ENCODE measurements at places on chromosomes 2 and 18.

DNA sequence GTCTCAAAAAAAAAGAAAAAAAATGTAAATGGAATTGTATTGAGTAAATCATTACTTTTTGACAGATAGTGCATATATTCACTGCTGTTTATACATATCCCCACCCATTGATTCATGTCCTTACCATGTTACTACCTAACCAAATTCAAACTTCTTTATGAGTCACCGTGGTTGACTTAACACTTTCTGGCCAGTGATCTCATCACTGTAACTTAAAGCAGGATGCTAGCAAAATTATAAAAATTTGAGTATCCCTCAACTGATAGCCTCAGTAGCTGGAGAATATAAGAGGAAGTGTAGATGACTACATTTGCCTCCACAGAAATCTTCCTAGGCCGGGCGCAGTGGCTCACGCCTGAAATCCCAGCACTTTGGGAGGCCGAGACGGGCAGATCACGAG, 13.4 kb downstream of the CNOT9 start:
- DNase-seq: no peak

DNA sequence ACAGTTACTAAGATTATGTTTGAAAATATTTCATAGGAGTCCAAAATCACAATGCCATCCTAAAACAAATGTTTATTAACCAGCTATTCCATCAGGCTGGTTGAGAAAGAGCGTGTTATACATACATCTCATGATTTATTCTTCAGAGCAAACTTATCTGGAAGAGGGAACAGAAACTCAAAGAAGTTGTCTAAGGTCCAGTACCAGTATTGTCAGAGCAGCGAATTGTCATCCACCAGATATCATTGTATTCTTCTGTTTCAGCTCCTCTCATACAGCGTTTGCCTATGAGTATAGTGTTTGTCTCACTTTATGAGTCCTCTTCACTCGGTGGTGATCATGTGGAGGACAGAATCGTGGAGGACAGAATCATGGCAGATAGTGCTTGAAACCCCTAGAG, 238.2 kb downstream of the OSR1 start:
- DNase-seq: no peak

- peak; percentile 42 for DNase-seq
Observed at GRCh38 chr2:39780825-39781600, 2.0 kb upstream of the THUMPD2 start.

- DNase-seq: no peak
Observed at GRCh38 chr2:234960175-234961088, 8.6 kb downstream of the SH3BP4 start.

DNA sequence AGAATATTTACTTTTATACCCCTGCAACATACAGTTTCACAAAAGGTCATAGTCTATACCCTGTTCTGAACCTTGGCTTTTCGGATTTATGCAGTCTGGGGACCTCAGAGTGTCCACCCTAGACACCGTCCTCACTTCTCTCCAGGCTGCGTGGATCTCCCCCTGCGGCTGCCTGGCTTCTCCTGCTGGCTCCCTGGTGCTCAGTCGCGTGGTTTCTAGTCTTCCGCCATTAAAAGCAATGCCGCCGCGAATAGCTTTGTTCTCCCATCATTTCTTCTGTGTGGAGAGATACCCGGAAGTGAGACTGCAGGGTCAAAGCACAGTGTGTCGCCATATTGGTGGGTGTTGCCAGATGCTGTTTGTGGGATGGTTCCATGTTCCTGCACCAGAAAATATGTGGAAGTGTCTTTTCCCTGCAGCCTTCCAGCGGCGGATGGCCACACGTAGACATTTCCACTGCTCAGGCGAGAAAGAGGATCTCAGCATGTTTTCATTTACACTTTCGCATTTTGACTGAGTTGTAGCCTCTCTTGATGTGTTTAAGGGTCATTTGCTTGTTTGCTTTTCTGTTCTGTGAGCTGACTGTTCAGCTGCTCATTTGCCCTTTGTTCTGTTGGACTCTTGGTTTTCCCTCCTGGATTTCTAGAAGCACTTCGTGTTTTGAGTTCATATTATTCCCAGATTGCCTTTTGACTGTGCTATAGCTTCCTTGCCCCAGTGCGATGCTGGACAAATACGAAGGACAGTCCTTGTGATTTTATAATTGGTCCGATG, 22.9 kb upstream of the ASB1 start:
- DNase-seq: no peak

Measured in SJSA1 (cell line).